Activated CD4-positive, alpha-beta T cell treated with anti-CD3 and anti-CD28 coated beads, Interleukin-2, amount 50 U/mL, for 16 hours (primary cell): ENCODE measurements at places on chromosomes 6 and 20.

- DNase-seq: peak; percentile 88
These were observed 12.4 kb upstream of the ZSCAN9 start for GRCh38 chr6:28212510-28213212.

DNA sequence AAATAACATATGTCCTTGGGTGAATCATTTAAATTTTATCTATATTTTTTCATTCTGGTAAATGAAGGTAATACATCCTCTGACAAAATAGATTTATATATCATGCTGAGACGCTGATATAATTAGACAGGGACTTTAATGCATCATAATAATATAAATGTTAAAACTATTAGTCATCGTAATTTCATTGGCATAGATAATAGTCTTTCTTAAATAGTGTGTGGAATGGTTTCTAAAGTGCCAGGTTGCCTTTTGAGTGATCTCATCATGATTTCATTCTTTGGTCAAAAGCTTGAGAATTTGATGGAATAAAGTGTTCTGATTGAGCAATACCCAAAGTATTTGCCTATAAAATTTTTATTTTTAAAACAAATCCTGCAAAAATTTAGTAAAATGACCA, 43.2 kb upstream of the BMP5 start:
- DNase-seq: no peak

- no peak for DNase-seq
These were observed 140.9 kb downstream of the UNC5CL start for GRCh38 chr6:40898073-40898472.

GRCh38 chr20:1801929-1802306, 93.3 kb upstream of the SIRPA start:
- no peak for DNase-seq

DNA sequence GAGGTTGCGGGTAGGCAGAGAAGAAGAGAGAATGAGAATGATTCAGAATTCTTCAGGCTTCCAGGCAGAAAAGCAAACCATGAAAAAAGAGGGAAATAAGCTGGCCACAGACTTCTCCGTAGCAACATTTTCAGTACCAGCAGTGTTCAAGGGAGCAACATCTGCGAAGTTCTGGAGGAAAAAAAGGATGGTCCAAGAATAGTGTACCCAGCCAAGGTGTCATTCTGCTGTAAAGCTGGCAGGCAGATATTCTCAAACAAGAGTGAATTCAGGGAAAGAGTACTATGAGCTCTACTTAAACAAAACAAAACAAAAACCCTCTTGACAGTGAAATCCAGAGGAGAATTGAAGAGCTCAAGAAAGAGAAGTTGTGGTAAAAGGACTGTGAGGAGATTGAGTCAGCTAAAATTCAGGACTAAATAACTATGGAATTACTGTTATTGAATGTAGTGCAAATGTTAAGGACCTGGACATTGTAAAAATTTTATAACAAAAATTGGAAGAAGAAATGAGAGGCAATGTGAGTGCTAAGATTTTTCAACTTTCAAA, 86.5 kb downstream of the ATRN start:
- no peak for DNase-seq

DNA sequence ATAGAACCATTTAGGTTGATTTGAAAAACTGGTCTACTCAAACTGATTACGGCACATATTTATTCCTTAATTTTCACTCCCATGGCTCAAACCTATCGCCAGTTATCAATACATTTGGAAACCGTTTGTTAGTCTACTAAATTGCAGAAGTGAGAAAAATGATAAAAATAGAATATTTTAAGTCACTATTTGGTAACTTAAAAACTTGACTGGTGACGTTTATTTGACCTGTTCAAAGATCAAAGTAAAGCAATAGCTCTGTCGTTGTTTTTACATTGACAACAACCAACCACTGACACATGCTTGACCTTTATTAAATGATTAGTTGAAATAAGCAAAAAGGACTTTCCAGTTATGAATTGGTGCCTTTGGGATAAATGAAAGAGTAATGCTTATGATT, 402.9 kb upstream of the MAP3K7 start:
- DNase-seq: no peak

DNA sequence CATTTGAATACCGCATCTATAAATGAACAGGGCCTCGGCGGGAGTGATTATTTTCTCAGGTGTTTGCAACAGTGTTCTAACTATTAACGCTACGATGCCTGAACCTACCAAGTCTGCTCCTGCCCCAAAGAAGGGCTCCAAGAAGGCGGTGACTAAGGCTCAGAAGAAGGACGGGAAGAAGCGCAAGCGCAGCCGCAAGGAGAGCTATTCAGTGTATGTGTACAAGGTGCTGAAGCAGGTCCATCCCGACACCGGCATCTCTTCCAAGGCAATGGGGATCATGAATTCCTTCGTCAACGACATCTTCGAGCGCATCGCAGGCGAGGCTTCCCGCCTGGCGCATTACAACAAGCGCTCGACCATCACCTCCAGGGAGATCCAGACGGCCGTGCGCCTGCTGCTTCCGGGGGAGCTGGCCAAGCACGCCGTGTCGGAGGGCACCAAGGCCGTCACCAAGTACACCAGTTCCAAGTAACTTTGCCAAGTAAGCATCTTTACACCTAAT, 70.9 kb downstream of the HFE start:
- peak; percentile 95 for DNase-seq

DNA sequence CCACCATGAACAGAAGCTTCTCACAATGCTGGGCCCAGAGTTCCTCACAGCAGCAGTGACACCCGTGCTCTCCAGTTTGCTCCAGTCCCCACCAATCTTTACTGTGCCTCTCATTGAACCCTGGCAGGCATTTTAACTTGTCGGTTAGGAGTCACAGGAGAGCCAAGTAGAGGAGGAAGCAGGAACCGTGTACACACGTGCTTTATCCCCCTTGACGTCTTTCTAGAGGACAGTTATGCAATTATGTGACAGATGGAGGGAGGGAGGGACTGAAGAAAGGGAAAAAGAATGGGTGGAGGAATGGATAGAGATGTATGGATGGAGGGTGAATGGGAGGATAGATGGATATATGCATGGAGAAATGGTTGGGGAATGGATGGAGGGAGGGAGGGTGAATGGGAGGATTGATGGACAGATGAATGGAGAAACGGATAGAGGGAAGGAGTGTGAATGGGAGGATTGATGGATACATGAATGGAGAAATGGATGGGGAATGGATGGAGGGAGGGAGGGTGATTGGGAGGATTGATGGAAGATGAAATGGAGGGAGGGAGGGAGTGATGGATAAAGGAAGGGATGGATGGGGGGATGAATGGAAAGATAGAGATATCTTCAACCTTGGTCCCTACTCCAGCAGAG, 26.0 kb downstream of the RBM38 start:
- no peak for DNase-seq

GRCh38 chr20:16803965-16804792, 56.0 kb downstream of the OTOR start:
- DNase-seq: peak; percentile 53

DNA sequence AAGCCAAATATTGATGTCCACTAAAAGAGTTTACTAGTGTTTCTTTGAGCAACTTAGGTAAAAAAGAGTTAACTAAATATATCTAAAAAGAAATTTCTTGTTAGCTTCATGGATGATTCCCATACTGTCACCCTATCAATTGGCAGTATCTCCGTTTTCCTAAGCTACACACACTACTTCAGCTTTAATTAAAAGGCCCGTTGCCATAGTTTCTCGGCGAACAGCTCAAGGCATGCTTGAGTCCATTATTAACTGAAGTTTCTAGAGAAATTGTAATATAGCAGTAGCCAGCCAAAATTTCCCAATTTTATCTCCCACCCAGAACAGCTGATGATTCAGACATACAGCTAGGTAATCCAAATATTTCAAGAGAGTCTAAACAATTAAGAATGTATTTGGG, 20.0 kb upstream of the BEND6 start:
- no peak for DNase-seq

- no peak for DNase-seq
These were observed 148.6 kb upstream of the MAN1A1 start for GRCh38 chr6:119497988-119498727.

GRCh38 chr6:136989571-136990241, 55.1 kb downstream of the IL20RA start:
- DNase-seq: no peak

GRCh38 chr20:19589787-19590362, 168.2 kb upstream of the RIN2 start:
- no peak for DNase-seq

DNA sequence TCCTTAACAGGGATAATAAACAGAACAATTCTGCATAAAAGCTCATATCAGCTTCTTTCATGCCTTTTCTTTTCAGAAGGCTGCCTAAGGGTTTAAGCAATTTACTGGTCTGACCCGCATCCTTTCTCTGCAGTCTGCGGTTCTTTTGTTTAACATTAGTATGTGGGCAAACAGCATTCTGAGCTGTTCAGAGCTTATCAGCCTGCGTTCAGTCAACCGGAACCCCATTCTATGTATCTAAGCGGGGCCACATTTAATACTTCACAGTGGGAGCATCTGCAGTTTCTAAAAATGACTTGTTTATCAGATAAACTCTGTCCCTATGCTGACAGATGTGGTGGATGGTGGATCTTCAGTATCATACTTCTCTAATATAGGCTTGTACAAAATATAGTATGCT, 758.9 kb upstream of the MMS22L start:
- no peak for DNase-seq

DNA sequence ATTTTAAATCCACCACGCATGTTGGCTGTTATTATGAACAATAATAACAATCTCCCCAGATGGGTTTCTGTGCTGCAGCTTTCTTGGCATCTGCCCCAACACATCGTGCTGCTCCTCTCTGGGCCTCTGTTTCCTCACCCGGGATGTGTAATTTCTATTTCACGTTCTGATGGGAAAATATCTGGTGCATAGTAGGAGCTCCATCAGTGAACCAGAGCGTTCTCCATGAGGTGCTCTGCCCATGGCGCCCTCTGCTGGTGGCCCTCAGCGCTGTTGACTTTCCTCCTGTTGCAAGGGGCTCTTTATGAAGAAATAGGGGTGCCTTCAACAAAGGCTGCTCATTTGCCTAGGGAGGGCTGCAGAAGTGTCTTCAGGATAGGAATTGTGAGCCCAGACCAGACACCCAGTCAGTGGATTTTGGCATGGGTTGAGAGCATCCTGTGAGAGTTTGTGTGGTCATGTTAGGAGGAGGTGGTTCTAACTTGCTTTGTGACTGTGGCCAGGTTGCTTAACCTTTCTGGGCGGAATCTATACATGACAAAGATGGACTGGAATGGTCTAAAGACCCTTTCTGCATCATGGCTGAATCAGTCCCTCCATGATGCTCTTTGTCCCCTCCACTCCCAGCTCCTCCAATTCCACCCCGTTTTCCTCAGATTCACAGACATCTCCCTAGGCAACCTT, 8.1 kb downstream of the SCRT2 start:
- DNase-seq: peak; percentile 57

- no peak for DNase-seq
These were observed 189.8 kb upstream of the OPRM1 start for GRCh38 chr6:153849072-153849779.

DNA sequence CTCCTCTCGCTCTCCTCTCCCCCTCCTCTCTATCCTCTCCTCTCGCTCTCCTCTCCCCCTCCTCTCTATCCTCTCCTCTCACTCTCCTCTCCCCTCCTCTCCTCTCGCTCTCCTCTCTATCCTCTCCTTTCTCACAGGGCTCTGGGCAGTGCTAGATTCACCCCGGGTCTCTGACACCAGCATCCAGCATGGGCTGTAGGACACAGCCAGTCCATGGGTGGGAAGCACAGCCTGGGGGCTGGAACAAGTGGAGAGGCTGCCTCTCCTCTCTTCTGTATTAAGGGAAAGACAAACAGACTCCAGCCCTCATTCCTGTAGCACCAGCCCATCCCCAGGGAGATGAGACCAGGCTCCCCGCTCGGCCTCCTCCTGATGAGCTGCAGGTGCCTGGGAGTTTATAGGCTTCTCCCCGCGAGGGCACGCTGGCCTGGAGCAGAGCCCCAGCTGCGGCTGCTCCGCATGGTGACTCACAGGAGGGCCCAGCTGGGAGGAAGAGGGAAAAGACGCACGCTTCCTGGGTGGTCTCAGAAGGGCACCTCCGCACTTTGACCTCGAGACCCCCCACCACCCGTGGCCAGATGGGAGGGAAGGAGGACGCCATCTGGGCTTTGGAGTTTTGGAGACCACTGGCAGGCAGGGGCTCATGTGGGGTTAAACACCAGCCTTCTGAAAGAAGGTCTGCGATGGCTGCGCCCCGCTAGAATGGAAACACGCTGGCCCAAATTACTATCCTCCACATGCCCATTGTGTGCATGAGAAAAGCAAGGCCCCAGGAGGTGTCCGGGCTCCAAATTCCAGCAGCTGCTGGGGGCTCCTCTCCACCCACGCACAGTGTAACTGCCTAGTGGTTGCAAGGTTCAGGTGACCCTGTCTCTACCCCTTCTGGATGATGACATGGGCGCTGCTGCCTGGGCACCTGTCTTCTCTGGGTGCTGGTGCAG, 68.0 kb downstream of the BMP7 start:
- no peak for DNase-seq

GRCh38 chr20:53939572-53940359, 130.6 kb downstream of the BCAS1 start:
- peak; percentile 85 for DNase-seq

DNA sequence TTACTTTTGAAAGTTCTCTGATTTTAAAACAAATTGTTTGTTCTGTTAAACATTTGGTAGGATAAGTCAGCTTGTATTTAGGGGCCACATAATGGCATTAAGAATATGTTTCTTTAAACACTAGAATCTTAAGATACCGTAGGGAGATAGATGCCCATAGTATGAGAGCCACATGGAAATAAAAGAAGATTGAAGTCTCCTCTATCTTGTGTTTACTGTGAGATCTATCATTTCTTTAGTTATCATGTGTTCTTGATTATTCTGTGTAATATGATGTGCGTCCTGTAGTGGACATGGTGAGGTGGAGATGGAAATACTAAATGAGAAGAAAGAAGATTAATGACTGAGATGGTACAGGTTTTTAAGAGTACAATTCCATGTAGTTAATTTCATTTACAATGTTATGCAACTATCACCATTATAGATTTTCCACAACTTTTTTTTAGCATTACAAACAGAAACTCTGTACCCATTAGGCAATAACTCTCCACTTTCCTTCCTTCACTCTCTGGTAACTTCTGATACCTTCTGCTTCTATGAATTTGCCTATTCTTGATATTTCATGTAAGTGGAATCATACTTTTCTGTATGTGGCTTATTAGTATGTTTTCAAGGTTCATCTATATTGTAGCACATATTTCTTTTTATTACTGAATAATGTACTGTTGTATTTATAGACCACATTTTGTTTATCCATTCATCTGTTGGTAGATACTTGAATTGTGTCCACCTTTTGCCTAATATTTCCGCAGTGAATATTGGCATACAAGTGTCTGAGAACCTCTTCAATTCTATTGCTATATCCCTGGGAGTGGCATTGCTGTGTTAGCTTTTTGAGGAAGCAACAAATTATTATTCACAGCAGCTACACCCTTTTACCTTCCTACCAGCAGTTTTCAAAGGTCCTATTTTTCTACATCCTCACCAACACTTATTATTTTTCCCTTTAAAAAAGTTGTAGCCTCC, 11.5 kb downstream of the RNF146 start:
- DNase-seq: no peak
